ENCODE measurements at places on chromosomes 6 and 20. TPM values are rescaled to one million over a fixed set of nuclear protein-coding genes. Genes with fewer than 3 reads are reported as not detected.

DNA sequence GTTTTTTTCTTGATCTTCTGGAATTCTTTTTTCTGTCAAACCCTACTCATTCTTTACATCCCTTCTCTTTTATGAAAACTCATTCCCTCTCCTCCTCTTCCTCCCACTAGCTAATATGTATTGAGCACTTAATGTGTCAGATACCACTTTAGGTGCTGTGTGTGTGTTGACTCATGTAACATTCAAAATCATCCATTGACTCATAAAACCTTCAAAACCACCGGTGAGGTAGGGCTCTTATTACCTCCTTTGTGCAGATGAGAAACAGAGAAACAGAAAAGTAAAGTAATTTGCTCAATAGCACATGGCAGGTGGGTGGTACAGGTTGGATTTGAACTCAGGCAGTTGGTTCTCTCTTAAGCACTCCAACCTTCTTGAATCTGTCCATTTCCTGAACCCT lies 136.3 kb upstream of the NEDD9 start:
- no peak for DNase-seq

GRCh38 chr6:34386316-34387137 lies 5.9 kb downstream of the NUDT3 start:
- no peak for DNase-seq

DNA sequence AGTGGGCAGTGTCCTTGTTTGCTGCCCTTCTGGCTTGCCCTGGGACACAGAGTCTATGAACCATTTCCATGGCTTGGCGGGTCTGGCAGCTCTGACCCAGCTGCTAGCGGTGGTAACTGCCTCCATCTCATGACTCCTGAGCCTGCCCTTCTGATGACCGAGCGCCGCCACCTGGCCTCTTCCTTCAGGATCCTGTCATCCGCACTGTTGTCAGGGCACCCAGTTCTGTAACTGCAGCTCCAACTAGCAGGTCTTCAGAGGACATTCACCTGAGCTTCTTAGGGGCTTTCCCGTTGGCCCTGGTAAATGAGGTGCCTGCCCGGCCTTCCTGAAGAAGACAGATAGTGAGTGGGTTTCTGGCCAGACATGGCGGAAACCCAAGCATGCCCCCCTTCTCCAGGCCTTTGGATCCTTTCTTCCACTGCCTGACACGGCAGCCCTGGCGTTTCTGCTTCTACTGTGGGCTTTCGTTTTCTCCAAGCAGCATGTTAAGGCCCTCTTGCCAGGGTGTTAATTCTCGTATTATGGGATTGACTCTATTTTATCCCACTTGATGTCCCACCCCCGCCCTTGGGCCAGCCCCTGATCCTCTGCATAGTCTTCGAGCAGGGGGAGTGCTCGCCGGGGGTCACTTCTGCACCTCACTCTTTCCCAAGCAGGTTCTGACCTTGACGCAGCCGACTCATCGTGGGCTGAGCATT lies 24.7 kb downstream of the PACSIN1 start:
- DNase-seq, result no peak

Gene RUNX2
- 0.54 TPM for total RNA-seq

Gene NKAIN2
- total RNA-seq, result 36.6 TPM

All from cerebellum (tissue), 4 donors.